ENCODE measurements at places on chromosomes 16 and 17.

GRCh38 chr16:46974352-46974751 lies 878 bp upstream of the DNAJA2 start:
- peak; percentile 77 for DNase-seq

DNA sequence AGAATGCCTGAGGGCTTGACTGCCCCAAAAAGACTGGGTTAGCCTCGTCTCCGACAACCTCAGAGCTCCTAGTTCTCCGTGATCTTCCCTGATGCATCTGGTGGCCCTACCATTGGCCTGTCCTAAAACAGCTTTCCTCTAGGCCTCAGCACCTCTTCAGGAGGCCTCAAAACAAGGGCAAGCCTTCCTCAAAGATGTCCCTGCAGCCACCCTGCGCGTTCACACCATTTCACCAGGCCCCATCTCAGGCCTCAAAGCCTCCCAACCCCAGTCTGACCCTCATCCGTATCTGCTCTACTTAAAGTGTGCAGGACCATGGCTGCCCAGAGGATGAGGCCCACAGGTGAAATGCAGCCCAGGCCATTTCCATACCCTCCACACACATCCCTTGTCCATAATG lies 7.4 kb downstream of the ALOXE3 start:
- no peak for DNase-seq

GRCh38 chr16:67207249-67208091 lies 8.5 kb downstream of the ELMO3 start:
- no peak for DNase-seq

DNA sequence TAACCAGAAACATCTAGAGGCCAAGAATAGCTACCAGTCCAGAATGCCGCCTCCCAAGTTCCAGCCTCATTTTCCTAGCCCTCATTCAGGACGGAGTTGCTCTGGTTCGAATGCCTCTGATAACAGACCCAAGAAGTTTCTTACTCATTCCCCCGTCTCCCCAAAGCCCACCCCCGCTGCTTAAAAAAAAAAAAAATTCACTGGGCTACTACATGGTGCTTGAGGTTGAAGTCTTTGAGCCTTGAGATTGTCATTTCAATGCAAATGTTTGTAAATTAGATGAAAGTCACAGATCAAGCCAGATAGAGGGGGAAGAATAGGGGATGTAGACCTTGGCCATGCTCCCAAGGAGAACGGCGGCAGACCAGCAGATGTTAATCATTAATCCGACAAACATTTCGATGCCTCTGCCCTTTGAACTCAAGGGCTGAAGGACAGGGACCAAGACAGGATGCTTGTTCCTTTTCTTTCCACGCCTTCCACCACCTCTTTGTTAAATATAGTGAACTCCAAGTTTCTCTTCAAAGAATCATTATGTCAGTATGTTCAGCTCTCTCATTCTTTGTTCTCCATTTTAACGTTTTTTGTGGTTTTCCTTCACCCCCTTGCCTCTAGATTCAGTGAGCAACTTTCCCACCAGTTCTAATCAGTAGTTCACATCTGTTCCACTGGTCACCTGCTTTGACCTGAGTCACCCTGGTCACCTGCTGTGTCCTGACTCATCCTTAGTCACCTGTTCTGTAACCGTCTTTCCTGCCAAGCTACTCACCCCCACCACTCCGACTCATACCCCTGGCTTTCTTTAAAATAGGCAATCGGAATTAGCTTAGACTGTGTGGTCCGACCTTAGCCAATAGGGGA lies 190.3 kb downstream of the CPPED1 start:
- no peak for DNase-seq

GRCh38 chr17:79845601-79845949 lies 6.3 kb upstream of the CBX4 start:
- no peak for DNase-seq

DNA sequence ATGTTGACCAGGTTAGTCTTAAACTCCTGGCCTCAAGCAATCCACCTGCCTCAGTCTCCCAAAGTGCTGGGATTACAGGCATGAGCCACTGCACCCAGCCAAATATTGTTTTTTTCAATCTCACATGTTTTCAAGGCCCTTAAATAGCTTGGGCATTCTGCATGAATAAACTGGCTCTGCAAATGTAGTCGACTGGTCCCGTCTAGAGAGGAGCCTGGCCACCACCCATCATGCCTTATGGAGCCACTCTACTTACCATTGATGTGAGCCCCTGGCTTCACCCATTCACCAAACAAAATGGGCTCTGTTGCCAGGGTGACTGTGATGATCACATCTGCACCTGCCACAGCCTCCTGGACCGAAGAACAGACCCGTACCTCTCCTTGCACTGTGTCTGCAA lies 10.8 kb downstream of the CRYM start:
- no peak for DNase-seq

GRCh38 chr17:75394332-75394918 lies 11.1 kb downstream of the GRB2 start:
- no peak for DNase-seq

DNA sequence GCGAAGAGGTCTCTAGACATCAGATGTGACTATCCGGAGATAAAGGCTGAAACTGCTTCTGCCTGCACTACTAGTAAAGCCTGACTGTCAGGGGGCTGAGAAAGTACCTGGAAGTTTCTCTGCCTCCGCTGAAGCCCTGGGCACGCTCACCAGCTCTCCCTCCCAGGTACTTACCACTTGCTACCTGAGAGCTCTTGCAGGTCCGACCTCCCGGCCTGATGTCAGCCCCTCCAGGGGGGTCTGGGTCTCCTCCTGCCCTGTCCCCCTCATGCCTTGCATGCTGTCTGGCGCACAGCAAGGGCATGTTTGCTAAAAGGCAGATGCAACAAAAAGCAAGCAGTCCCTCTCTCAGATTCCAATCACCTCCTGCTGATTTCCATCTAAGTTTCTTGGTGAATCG lies 17.4 kb downstream of the ZDHHC7 start:
- DNase-seq, result no peak

DNA sequence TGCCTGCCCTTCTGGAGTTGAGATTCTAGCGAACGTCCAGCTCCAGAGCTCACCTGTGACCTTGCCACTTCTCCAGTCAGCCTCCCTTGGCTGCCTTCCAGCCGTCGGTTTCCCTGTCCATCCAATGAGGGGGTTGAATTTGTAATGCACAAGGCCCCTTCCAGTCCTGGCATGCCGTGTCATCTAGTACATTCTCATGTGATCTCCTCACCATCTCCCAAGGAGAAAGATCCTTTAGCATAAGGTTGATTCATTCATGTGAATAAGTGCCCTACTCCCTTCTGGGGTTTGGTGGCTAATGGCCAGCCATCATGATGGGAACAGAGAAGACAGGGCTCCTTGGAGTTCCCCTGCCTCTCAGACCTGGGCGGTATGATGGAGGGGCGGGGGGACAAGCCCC lies 18.9 kb upstream of the ABCC3 start:
- DNase-seq, result no peak

All from activated CD4-positive, alpha-beta T cell treated with anti-CD3 and anti-CD28 coated beads, Interleukin-2, amount 10 ng/mL, durations not matched to agents 24 days and 14 days (primary cell).